HTR-8/SVneo (cell line): ENCODE measurements at places on chromosomes 3 and 15.
A peak's percentile ranks its signal among the peaks of the same experiment; 100 is the strongest.

DNA sequence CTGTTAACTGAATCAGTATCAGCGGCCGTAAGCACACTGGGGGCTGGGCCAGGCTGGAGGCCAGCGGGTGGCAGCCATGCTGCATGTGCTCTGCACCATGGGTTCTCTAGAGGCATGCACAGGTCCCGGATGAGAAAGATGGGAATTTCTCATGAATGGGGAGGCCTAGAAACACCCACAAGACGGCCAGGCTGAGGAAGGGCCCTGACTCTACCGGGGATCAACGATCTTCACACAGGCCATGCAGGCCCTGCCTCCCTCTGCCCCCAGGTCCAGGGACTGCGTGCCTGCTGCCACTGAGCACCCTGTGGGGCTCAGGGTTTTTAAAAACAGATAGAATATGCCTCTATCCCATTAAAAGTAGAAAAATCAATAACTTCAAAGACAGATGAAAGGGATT is 32.7 kb downstream of the SLC41A3 start:
- no peak for DNase-seq

- no peak for DNase-seq
These were observed 218.0 kb downstream of the ZNF385D start for GRCh38 chr3:21533002-21533401.

DNA sequence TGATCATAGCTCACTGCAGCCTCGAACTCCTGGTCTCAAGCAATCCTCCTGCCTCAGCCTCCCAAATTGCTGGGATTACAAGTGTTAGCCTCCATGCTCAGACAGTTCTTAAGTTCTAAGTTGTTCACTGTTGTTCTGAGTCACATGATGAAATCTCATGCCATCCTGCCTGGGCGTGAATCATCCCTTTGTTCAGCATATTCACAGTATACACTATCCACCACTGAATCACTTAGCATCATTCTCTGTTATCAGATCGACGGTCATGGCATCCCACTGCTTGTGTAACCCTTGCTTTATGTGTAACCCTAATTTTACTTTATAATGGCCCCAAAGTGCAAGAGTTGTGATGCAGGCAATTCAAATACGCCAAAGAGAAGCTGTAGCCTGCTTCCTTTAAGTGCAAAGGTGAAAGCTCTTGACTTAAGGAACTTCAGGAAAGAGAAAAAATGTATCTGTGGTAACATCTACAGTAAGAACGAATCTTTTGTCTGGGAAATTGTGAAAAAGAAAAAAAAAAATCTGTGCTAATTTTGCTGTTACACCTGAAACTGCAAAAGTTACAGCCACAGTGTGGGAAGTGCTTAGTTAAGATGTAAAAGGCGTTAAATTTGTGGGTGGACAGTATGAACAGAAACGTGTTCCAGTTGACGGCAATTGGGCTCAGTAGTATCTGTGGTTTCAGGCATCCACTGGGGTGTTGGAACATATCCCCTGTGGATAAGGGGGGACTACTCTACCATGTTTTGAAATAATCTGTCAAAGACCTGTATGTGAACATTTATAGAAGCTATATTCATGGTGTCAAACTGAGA is 80.6 kb downstream of the PCOLCE2 start:
- peak; percentile 35 for DNase-seq

DNA sequence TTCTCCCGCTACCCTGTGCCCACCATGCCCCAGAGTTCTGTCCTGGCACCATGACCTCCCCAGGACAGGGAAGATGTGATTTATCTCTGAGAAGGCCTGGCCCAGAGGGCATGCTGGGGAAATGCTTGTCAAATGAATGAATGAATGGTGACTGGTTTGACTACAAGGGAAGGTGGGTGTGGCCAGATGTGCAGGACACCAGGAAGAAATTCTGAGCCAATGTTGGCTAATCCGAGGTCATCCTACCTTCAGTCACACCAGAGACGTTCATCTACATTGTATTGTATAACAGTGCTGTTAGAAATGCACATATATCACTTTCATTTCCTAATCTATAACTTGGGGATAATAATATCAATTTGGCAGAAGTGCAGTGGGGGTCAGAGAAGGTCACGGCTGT is 138.4 kb downstream of the FAM43A start:
- DNase-seq, result no peak

GRCh38 chr15:84638103-84638502 is 16.0 kb downstream of the WDR73 start:
- DNase-seq, result no peak

DNA sequence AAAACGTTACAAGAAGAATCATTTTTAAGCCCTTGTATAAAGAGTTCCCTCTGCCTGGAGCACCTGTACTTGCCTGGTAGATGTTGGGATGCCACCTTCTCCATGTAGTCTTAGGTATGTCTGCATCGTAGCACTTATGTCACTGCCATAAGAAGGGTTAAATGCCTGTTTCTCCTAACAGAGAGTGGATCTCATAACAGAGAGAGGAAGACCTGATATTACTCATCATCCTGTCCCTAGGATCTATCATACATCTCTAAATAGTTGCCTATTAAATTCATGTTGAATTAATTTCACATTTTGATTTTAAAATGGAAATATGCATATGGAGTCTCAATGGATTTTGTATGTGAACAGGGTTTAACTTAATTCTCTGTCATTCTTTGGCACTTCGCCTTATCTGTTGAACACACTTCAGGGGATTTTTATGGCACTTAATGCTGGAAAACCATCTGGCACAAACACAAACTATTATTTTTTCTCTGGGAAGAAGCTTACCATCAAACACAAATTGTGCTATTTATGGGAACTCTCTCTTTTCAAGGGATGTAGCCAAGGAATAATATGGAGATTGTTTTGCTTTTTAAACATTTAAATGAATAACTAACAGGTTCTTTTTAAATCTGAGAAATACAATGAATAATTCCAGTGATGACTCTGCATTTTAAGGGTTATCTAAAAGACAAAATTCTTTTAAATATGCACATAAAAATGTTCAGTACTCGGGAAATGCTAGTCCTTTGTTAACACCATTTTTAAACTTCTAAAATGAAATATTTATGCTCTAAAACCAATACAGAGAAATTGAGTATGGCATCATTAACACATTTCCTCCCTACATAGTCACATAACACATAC is 230.7 kb downstream of the ZNF385D start:
- DNase-seq, result no peak

- no peak for DNase-seq
These were observed 80.8 kb upstream of the SKOR1 start for GRCh38 chr15:67744331-67745072.

- no peak for DNase-seq
These were observed 34.5 kb downstream of the POMGNT2 start for GRCh38 chr3:43071313-43071893.

DNA sequence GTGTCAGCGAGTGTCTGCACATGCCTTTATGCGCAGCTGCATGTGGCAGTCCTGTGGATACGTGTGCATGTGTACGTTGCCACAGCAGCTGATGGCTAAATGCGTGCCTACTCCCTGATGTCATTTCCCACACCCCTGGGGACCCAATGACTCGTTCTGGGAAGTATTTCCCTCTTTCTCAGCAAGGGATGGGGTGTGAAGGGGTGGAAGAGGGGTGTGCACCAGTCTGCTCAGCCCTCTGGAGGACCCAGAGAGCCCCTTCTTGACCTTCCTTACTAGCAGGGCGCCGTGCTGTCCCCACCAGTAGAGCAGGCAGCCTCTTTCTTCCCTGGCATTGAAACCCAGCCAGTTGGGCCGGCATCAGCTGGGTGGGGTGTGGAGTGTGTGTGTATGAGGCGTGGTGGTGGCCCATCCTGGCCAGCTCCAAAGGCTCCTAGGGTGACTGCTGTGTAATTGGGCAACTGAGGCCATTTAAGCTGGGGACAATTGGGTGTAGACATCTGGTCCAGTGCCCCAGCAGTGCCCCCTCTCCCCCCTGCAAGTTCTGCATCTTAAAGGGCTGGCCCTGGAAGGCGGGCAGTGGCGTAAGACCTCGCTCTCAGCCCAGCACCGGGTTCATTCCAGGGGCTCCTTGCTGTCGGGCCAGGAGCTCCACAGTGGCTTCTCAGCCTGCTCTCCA is 19.2 kb downstream of the SNX33 start:
- peak; percentile 91 for DNase-seq

DNA sequence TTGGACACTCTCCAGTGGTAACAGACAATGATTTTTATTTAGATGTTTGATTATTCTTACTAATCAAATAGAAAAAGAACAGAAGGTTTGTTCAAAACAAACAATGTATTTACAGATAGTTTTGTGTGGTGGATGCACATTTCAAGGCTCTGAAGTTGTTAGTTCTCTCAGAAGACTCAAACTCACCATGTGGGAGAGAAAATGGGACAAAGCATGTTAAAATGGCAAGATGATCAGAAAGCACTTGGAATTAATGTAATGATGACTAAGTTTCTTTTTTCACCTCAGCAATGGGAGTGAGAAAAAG is 450.5 kb upstream of the KCNMB2 start:
- DNase-seq, result no peak

DNA sequence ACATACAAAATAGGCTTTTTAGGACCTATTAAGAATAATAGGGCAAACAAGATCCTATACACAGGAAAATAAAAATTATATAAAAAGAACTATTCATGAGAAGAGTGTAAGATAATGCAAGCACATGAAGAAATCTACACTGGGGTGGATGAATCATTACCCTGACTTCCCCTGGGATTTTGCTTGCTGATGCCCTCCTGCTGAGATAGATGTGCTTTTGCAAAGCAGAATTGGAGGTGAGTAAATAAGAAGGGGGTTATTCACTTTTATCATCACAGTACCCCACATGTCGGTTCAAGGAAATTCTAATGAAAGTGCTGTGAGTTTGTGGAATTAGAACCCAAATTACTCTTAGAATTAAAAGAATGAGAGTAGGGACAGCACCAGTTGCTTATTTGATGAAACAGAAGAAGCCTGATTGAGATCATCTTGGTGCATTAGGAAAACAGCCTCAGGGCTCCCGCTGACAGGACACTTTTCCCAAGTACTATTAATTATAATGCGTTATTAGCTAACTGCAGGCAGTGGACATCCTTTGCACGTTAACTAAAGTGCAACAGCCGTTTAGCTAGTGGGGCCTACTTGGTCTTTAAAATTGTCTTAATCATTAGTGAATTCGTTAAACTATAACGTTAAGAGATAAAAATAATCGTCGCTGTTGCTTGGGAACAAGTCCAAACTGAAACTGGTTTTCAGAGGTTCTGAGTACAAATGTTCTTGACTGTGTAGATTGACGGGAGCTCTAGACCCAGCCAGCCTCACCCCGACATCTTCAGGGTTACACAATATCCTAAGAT is 48.4 kb downstream of the SLC2A2 start:
- DNase-seq, result no peak

- no peak for DNase-seq
These were observed 3.3 kb downstream of the C15orf61 start for GRCh38 chr15:67524235-67524634.

DNA sequence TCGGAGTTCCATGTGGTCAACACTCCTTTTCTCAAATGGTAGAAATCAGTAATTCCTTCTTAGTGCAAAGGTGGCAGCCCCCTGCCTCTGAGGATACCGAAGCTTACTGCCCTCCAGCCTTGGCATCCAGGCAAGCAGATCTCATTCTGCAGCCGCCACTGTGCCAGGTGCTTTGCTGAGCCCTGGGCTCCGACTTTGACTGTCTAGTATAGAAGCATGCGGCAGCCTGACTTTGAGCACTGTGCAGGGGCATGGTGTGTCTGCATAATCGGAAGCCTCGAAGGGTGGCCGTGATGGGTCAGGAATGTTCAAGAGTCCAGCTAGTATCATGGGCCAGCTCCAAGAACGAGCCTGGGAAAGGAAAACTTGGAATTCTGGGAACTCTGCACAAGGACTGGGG is 39.7 kb downstream of the ABTB1 start:
- DNase-seq, result no peak

GRCh38 chr15:65132878-65133547 is 595 bp downstream of the PDCD7 start:
- peak; percentile 28 for DNase-seq

DNA sequence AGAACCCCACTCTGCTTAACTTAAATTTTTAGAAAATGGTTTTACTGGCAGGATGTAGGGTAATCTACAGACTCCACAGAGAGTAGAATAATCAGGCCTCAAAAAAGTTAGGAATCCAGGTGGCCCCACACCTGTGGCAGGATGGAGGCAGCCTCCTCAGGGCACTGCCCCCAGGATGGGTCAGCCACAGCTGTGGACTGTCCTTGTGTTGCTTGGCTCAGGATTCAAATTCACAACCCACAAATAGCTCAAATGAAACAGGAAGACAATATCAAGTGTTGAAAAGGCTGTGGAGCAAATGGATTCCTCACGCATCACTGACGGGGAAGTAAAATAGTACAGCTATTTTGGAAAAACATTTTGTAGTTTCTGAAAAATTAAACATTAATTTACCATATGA is 36.8 kb upstream of the KY start:
- DNase-seq, result no peak

DNA sequence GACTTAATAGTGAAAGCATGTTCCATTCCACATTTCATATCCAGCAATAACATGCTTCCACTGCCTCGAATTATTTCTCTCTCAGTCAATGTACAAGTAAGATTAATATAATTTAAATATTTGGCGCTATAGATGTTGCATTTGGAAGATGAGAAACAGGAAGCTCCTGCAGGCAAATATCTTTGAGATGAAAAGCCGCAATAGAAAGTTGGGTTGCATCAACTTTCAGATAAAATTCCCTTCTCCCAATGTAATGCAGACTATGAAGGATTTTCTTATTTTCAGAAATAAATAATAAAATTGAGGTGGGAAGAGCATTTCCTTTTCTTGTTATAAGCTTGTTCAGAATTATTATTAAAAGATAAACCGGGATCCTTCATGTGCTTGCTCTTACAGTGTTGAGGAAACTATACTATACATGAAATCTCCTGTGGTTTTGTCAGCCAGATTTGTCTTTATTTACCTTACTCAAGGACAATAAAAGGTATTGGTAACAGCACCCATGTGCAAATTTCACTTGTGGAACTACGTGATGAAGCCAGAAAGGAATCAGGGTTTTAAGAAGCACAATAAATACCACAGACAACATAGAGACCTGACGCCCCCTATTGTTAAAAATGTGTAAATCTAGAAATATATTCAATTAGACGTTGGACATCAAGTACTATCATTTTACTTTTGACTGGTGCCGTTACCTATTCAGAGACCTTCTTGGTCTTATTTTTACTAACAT is 307.0 kb downstream of the ARPP21 start:
- DNase-seq, result no peak

DNA sequence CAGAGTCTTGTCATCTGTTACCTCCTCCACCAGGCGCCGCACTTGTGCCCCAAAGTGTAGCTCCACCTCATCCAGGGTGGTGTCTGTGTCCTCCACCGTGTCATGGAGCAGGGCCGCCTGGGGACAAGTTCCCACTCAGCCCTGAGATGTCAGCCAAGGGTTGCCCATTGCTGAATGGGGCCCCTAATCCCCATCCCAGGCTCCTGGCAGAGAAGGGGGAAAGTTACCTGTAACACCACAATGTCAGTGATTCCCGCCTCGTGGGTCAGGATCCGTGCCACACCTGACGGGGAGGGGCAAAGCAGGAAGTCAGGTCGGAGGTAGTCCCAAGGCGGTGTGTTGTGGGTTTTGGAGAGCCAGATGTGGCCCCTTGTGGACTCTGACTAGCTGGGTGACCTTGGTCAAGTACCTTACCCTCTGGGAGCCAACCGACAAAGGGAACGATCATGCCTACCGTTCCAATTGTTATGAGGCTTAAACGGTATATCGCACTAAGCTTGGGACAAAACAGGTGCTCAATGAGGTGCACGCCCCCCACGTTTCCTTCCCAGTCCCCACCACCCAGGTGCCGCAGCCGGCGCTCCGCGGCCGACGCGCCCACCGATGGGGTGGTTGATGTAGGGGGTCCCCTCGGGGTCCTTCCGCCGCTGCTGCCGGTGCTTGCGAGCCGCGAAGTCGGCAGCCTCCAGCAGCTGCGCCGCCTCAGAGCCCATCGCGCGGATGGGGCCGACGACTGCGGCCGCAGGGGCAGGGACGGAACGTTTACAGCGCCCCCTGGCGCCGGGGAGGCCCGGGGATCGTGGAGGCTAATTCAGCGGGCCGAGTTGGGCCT is at the start of gene HDDC3:
Gene HDDC3 (minus strand): TSS at position 722 of the 832 bp plus-strand sequence. CDS start 9 bp downstream, at position 713.
- DNase-seq, result peak; percentile 89
